Left lung (tissue), 14 donors: ENCODE measurements at places on chromosomes 7 and 10. TPM values are rescaled to one million over a fixed set of nuclear protein-coding genes. Genes with fewer than 3 reads are reported as not detected.

IFRD1 gene
- 46.5 TPM for polyA plus RNA-seq

DNA sequence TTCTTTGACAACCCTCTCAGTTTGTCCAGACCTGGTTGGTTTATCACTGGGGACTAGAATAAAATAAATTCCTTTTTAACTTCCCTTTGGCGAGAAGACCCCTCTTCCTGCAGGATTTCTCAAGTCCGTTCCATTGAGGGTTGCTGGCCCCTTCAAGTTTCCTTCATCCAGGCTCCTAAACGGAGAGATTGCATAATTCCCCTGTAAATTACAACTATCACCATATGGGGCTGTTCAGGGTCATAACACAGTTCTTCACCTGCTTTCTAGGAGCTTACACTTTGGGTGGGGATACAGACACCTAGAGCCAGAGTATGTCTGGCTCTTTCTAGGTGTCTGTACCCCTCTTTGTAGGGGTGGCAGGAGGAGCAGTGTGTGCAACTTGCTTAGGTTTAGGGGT is 3.3 kb upstream of the COPS6 start:
- no peak for DNase-seq

- DNase-seq: no peak
These were observed 13.1 kb downstream of the EPC1 start for GRCh38 chr10:32333849-32334248.

GPR85 gene
- 1.0 TPM for polyA plus RNA-seq

DNA sequence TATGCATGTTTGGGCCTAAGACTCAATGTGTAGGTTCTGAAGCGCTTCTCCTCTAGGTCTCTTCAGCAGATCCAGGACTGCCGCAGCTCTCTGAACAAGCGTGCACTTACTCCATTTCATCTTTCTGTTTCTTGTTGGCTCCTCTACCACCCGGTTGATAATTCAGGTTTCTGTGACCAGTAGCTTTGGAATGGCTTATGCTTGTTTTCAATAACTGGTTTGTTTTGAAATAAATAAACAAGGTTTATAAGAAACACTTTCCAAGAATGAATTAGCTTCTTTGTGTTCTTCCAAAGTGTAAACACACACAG is 1.5 kb downstream of the MDFIC start:
- no peak for DNase-seq

SLC18A3 gene
- polyA plus RNA-seq: not detected

PAX4 gene
- not detected for polyA plus RNA-seq

- no peak for DNase-seq
These were observed 149.3 kb downstream of the NXPH1 start for GRCh38 chr7:8582728-8583127.

SCIN gene
- polyA plus RNA-seq: 10.2 TPM

DNA sequence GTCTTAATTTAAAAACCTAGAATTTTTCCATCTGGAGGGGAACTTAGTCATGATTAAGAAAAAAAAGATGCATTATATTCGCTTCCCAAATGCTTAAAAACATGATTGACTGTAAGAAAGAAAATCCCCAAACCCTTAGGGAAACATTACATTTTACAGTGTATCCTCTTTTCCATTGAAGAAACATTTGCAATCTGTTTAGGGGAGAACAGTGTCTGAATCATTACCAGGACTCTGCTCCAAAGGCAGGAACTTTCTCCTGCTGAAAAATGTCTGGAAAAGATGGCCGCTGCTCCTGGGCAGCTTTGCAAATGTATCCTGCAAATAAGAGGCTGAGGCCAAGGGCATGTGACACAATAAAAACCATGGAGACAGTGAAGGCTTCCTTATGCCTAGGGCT is 173.7 kb downstream of the BUB3 start:
- no peak for DNase-seq
